Fibroblast of lung (primary cell): ENCODE measurements at places on chromosomes 2 and 18. TPM values are rescaled to one million over a fixed set of nuclear protein-coding genes. Genes with fewer than 3 reads are reported as not detected.

DNA sequence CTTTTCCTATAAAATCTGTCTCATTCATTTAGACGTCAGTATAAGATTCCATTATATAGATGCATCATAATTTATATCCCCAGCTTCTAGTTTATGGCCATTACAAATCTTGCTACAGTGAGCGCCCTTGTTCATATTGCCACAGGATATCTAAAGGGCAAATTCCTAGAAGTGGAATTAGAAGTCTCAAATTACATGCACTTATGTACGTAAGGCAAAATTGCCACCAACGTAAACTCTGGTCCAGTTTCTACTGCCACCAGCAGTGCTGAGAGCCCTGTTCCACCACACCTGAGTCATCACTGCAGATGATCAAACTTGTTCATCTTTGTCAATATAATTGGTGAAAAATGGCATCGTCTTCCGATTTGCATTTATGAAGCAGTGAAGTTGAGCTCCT, 90.9 kb upstream of the ID2 start:
- DNase-seq = no peak

DNA sequence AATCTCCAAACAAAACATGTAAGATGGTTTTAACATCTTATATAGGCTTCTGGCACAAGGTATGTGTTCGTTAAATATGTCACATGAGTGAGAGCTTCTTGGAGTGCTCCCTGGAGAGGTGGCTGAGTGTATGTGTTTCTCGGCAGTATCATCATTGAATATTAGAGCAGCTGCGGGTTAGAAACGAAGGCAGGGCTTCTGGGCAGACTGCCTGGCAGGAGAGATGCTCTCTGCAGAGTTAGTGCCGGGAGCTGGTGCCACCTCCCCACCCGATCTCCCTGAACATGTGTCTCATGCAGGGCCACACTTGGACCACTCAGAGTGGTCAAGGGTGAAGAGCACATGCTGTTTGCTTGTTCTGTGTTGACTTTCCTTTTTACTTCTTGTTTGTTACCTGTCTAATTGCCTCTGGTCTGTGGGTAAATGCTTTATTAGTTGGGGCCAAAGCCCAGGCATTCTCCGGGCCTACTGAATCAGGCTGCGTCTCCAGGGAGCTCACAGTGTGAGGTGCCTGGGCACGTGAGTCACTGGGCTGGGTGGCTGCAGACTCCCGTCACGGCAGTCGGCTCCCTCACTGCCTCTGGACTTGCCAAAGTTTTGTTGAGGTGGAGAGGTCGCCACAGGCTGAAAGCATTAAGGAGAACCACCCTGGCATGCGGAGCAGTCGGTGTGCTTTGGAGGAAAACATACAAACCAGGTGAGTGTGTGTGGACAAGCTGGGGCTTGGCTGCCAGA, 246.6 kb downstream of the FHOD3 start:
- DNase-seq = peak; percentile 58

- no peak for DNase-seq
Observed at GRCh38 chr18:55073834-55074233, 114.6 kb upstream of the CCDC68 start.

DNA sequence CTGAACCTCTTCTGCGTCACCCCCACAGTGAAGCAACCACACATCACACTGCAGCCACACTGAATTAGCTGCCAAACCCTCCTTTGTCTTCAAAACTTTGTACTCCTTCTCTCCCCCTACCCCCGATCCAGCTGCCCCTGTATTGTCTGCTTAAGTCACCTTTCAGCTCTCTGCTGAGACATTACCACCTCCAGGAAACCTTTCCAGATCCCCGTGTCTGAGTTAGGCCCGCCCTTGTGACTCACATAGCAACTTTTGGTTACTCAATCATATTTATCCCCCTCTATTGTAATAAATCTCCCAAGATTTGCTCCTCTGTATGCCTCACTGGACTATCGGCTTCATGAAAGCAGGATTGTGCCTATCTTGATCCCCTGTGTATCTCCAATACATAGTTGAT, 82.8 kb upstream of the CDCA7 start:
- no peak for DNase-seq

- DNase-seq = peak; percentile 11
Observed at GRCh38 chr2:41736105-41736567, 311.7 kb upstream of the PKDCC start.

GRCh38 chr18:34039201-34039600, 185.5 kb downstream of the NOL4 start:
- DNase-seq = peak; percentile 4

- no peak for DNase-seq
Observed at GRCh38 chr2:110843496-110843895, 111.1 kb downstream of the ACOXL start.

DNA sequence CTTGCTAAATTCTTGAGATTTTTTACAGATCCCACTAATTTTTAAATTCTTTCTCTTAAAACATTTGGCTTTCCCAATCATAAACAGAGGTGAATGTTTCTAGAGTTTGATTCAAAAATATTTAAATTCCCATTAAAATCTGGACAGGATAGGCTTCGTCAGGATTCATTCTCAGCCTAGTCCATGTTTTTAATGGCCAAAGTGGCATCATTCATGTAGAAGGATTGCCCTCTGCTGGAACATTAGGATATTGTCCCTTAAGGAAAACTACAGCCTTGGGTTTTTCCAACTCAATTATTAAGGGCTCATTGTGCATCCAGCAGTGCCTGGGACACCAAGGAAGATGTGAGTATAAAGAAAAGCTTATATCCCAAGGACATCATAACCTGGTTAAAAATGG, 71.7 kb downstream of the TPGS2 start:
- DNase-seq = peak; percentile 72

DNA sequence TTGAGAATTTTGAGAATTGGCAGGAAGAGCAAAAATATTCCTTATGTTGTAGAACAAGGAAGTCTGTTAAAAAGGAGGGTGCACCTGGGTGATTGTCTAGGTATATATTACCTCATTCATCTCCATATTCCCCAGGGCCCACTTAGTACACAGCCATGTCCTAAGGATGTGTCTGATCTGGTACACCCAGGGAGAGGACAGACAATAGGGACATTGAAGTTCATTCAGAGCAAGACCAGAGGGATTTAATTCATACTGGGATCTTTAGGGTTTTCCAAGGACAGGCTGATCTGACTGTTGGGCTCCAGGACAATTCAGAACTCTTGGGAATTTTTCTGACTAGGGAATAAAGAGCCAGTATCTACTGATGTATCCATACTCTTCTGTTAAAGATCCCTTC, 112.1 kb downstream of the PHLPP1 start:
- DNase-seq = no peak

DNA sequence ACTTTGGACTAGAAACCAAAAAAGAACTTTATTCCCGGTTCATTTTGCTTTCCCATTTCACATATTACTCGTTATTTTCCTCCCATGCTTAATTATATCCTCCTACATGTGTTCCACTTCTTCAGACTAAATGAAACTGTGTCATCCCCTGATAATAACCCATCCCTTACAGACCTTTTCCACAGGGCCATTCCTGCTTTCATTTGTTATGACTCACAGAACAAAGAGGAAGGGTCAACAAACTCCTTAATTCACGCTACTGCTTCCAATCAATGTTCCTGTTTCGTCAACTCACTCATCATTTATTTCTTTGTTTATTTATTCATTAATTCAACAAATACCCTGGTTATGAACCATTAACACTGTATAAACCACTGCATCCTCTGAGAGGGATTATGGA, 104.5 kb downstream of the ZEB2 start:
- no peak for DNase-seq

DNA sequence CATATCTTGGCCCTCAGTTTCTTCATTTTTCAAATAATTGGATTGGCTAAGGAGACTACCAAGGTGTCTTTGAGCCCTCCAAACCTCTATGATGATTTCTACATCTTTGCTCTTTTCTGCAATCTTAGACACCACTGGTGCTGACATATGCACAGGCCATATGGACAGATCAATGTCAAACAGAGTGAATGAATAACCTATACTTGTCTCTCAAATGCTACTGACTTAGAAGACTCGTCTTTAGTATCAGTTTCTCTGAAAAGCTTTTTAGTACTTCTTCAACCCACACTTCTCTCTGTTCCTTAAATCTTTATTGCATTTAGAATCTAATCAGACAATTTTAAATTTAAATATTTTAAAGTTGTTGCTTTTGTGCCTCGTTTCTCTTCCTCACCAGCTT, 258.2 kb downstream of the LTBP1 start:
- no peak for DNase-seq

DNA sequence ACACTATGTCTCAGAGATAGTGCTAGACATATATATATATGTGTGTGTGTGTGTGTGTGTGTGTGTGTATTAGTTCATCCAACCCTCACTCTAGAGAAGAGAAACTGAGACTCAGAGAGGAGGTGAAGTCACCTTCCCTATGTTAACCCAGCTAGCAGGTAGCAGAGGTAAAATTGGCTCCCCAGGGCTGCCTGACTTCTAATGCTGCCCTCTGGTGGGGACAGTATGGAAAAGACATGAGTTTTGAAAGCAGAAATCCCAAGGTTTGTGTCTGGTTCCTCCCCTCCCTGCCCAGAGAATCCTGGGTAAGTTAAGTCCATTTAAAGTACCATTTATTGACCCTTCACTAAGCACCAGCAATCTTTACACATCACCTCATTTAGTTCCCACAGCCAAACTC, 137.7 kb downstream of the THNSL2 start:
- DNase-seq = no peak

DNA sequence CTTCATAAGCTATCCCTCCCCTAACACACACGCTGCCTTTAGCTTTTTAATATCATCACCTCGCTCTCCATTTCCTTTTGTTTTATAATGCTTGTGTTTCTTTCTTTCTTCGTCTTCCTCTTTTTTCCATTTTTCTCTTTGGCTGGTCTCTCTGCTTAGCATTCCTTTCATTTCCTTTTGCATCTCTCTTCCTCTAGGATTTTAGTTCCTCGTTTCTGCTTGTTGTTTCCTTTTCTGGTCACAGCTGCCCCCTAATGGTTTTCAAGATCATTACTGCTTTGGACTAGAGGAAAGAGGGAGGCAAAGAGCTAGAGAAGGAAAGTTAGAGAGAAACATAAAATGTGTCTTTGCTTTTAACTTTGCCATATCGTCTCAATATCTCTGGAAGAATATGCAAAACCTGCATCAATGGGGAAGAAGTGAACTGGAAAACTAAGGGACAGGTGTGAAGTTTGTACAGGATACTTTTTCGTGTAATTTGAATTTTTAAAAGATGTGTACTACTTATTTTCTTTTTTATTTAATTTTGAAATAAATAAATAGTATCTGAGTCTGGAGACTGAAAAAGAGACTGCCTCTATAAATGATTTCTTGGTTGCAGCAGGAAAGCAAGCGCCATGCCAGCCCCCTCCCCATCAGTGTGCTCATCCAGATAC, 6.3 kb upstream of the NRP2 start:
- DNase-seq = peak; percentile 64

DNA sequence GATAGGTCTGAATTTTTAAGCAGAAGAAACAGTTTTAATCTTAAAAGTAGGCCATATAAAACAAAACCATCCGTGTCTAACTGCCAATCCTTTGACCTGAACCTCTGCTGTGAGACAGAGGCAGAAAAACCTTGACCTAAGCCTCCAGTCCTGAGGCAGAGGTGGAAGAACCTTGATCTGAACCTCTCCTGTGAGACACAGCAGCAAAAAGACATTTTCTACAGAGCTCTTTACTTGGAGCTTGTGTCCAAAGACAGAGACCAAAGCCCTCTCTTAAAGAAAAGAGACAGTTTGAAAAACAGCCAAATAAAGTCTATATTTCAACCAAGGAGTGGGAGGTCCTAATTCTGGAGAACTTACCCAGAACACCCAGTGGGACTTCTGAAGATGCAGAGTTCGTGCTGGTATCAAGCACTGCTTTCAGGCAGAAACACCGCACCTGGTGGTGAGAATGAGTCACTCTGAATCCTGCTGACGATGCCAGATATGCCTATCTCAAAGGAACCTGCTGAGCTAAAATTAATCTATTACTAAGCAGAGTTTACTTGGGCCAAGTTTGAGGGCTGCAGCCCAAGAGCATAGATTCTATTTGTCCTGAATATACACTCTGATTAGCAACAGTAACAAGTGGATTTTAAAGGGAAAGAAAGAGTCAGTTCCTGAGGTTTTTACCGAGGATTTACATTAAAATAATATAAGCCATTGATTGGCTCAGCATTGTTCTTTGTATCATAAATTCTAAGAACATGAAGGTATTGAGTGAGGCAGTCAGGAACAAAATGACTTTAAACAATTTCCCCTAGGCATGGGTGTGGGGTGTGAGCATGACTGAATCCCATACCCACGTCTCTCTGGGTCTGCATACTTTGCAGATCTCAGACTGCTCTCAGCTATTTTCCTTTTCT, 806.4 kb downstream of the TRIB2 start:
- no peak for DNase-seq

DNA sequence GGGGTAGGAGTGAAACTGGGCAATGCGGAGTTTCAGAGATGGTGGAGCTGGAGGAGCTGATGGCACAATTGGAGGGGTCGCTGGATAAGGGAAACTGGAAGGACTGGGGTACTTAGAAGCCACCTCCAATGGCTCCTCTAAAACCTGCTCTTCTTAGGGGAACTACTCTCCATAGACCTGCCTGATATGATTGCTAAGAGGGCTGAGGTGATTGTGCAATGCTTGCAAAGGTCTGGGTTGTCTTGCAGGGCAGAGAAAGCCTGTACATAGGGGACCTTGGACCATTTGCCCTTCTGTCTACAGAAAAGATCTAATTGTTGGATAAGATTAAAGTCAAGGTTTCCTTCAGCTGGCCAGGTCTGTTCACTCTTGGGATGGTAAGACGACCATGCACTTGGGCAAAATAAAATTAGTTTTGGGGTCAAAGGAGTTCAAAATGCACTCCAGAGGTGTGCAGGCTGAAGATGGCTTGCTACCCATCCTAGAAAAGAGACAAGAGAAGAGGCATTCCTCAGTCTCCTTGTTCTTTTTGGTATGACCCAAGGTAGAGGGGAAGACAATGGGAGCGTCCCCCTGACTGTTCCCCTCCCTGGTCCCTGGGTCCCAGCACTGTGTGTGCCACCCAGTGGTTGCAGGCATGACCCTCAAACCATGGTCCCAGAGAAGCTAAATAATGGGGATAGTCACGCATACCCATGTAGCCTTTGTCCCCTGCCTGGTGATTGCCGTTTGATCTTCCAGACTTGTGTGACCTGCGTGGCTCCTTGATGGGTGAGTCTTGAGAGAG, 41.1 kb downstream of the STK17B start:
- no peak for DNase-seq

- no peak for DNase-seq
Observed at GRCh38 chr2:202679980-202680379, 45.2 kb downstream of the FAM117B start.

DNA sequence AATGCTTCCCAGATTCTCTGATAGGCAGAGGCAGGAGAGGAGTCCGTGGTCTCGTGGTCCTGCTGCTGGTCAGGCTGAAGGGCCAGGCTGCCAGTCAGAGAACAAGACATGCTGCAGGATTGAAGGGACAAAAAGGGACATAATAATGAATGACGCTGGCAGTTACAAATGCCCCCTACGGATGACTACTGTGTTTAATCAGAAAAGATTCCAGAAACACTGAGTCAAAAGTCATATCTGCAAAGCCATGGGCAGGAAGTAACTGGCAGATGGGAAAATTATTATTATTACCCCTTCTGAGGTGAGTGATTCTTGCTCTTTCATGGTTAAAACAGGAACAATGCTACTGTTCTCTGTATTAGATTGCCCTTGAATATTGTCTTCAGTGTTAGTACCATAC, 19.0 kb downstream of the LCT start:
- DNase-seq = no peak

Gene SLC30A3
- under 0.01 TPM in 1 of 2 replicates, not detected in the other for total RNA-seq

Gene DNER
- 0.26 and 0.33 TPM in 2 replicates for total RNA-seq

Gene ALPG
- not detected in 2 replicates for total RNA-seq

Gene ARHGAP25
- 3.1 and 5.8 TPM in 2 replicates for total RNA-seq

Gene DDX1
- total RNA-seq = 51.9 and 54.3 TPM in 2 replicates

Gene IL36A
- total RNA-seq = not detected in 2 replicates

Gene GATA6
- total RNA-seq = 6.3 and 10.0 TPM in 2 replicates

Gene LHCGR
- not detected in 2 replicates for total RNA-seq
